NCI-H460 (cell line): ENCODE measurements at places on chromosomes 12 and 14.
A peak's percentile ranks its signal among the peaks of the same experiment; 100 is the strongest.

- DNase-seq: peak; percentile 67
Observed at GRCh38 chr12:16350682-16351081, 3.2 kb downstream of the MGST1 start.

GRCh38 chr14:100409651-100410050 lies 86.5 kb downstream of the SLC25A47 start:
- no peak for DNase-seq

GRCh38 chr12:131121705-131122405 lies 168.1 kb downstream of the ADGRD1 start:
- no peak for DNase-seq

DNA sequence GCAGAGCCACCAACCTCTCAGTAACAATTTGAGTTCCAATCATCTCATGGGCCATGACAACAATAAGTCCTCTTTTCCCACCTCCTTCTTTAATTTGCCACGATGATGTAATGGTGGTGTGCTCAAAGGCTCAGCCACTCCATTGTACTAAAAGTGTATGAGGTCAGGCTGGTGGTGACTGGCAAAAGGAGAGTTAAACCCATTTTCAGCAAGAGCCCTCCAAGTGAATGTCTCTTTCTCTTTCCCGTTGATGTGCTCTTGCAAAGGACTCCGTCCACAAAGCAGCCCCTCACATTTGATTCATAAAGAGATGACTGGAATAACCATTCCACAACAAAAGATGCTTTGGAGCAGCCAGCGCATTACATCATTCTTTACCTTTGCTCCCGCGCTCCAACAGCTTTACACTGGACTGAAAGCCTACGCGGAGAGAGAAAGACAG lies 41.6 kb downstream of the DUSP16 start:
- no peak for DNase-seq

- DNase-seq: no peak
Observed at GRCh38 chr12:27653661-27654060, 42.6 kb upstream of the REP15 start.

DNA sequence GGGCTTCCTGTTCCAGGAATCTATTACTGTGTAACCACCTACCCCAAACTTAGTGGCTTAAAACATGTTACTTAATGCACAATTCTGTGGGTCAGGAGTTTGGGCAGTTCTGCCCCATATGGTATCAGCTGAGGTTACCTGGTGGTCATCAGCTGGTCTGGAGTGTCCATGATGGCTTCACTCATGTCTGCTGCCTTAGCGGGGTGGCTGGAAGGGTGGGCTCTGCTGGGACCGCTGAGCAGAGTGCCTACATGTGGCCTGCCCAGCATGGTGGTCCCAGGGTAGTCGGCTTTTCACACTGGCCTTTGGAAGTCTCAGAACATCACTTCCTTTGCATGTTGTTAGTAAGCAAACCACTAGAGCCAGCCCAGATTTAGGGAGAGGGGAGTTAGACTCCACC lies 53.9 kb downstream of the PELI2 start:
- no peak for DNase-seq

GRCh38 chr14:59028476-59029202 lies 159.8 kb upstream of the DAAM1 start:
- peak; percentile 58 for DNase-seq

DNA sequence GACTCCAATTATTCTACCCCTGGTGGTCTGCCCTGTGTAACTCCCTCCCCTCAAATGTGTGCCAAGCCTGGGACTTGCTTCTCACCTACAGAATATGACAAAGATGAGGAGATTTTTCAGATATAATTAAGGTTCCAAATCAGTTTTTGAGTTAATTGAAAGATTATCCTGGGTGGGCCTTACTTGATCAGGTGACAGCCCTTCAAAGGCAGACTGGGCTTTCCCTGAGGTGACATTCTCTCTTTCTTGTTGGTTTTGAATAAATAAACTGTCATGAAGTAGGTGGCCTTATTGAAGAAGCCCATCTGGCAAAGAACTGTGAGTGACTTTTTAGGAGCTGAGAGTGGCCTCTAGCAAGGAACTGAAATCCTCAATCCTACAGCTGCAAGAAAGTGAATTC lies 106.0 kb downstream of the BRMS1L start:
- DNase-seq: no peak

DNA sequence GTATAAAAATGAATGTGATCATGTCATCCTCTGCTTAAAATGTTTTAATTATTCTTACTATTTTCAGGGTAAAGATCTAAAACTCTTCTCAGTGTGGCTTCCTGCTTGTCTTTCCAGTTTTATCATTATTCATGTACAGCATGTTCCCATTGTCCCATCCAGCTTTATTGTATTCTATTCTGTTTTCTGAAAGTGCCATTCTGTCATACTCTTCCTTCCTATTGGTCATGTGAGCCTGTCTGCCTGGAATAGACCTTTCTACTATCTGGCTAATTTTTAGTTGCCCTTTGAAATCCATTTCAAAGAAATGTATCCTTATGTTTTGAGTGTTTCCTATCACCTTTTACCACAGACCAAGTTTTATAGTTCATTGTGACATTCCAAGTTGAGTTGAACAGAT lies 34.9 kb downstream of the PALS1 start:
- no peak for DNase-seq

- DNase-seq: no peak
Observed at GRCh38 chr14:92956961-92957360, 34.0 kb downstream of the CHGA start.

GRCh38 chr12:131900397-131900796 lies 6.0 kb downstream of the ULK1 start:
- no peak for DNase-seq

DNA sequence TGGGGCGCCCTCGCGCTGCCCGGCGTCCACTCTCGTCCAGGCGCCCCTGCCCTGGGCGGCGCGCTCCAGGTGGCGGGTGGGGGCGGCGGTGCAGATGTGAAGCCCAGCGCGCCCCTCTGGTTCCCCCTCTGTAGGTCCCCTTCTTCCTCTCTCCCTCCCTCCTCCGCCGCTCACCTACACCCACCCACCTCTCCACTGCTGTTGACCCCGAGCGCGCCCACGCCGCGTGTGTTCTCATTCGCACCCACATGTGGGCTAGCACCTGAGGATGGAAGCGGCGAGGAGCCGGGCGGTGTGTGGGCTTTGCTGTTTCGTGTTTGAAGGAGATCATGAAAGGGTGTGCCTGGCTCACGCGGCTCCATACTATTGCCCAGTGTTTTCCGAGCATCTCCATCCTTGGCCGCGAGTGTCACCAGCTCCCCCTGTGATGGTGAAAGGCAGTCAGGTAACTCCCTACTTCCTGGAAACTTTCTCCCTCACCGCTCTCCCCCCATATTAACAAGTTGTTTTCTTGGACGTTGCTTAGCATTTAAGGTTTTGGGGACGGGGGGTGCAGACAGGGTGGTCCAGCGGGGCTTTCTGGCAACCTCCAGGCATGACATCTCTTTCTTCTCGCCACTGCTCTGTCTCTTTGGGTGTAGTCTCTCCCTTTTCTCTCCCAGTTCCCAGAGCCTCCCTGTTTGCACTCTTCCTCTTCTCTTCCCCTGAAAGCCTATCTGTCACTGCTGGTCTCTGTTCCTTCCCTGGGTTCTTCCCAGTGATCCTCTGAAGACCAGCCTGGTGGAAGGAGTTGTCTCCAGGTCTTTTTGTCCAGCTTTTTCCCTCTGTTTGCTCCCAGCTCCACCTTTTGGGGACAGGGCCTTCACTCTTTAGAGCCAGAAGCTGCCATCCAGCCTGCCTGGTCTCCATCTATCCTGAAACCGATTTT lies 1.6 kb downstream of the CACNA1C start:
- DNase-seq: no peak

GRCh38 chr14:21860172-21860571 lies 186.6 kb upstream of the OR4E1 start:
- DNase-seq: peak; percentile 26

- no peak for DNase-seq
Observed at GRCh38 chr14:22190411-22191191, 398.4 kb downstream of the DAD1 start.

DNA sequence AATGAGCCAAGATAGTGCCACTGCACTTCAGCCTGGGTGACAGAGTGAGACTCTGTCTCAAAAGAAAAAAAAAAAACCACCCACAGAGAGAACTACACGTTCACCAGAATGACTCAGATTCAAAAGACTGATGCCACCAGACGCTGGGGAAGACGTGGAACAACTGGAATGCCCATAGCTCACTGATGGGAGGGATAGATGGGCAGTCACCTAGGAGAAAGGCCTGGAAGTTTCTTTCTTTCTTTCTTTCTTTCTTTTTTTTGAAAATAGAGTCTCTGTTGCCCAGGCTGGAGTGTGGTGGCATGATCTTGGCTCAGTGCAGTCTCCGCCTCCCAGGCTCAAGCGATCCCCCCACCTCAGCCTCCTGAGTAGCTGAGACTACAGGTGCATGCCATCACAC lies 10.0 kb upstream of the KLC1 start:
- no peak for DNase-seq

- no peak for DNase-seq
Observed at GRCh38 chr12:94244165-94245133, 96.1 kb downstream of the PLXNC1 start.

DNA sequence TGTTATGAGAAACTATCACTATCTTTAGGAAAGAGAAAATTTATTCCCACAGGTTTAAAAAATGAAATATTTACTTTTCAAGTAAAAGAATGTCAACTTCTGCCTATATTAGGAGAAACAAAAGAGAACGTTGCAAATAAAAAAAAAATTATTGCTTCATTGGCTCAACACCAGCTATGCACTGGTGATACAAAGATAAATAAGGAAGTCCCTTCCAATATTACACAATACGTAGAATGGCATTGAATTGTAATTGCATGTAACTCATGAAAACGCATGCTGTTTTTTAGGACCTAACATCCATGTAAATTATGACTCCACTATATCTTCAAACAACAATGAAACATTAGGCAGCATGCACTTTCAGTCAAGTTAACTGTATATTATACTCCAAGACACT lies 56.4 kb upstream of the RERGL start:
- no peak for DNase-seq

GRCh38 chr14:89719366-89720075 lies 235.0 kb downstream of the EFCAB11 start:
- DNase-seq: no peak

GRCh38 chr12:115249671-115250278 lies 565.8 kb upstream of the TBX3 start:
- DNase-seq: no peak

DNA sequence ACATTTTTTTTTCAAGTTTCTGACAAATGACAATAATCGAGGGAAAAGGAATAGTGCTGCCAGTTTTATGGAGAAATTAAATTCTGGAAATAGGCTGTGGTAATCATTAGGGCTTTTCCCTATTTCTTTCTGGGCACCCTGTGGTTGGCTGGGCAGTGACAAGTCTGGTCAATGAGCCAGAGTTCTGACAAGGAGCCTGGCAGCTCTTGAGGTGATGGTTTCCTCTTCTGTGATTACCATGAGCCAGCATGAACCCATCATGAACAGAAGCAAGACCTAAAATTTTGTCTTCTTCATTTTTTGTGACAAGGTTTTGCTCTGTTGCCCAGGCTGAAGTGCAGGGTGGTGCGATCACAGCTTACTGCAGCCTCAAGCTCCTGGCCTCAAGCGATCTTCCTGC lies 115.8 kb downstream of the TRAFD1 start:
- DNase-seq: no peak
